Activated T-helper 1 cell treated with Interleukin-2 at 50 U/mL for 16 hours (primary cell): ENCODE measurements at places on chromosomes 16 and 17.

DNA sequence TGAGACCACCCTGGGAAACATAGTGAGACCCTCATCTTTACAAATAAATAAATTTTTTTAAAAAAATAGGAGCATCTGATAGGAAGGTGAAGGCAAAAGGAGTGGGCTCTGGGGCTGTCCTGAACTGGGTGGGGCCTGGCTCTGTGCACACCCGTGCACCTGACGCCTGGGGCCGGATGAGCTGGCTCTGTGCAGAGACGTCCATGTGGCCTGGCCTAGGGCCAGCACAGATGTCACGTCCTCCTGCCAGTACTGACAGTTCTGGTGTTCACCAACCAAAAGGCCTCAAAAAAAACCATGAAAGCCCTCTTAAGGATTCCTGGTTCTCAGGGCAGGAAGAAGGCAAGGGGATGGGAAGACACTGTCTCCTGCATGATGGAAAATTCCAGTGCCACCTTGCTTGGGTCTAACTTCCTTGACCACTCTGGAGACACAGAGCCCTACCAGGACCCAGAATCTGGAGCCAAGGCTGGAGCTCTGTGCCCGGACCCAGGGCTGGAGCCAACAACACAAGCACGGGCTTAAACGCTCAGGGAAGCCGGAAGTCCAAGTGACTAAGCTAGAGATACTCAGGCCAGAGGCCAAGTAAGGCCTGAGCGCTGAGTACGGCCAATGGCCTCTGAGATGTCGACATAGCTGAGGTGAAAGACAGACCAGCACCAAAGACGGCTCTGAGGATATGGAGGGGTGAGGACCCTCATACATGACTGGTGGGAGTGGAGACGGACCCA, 32.9 kb downstream of the COPRS start:
- DNase-seq: no peak

DNA sequence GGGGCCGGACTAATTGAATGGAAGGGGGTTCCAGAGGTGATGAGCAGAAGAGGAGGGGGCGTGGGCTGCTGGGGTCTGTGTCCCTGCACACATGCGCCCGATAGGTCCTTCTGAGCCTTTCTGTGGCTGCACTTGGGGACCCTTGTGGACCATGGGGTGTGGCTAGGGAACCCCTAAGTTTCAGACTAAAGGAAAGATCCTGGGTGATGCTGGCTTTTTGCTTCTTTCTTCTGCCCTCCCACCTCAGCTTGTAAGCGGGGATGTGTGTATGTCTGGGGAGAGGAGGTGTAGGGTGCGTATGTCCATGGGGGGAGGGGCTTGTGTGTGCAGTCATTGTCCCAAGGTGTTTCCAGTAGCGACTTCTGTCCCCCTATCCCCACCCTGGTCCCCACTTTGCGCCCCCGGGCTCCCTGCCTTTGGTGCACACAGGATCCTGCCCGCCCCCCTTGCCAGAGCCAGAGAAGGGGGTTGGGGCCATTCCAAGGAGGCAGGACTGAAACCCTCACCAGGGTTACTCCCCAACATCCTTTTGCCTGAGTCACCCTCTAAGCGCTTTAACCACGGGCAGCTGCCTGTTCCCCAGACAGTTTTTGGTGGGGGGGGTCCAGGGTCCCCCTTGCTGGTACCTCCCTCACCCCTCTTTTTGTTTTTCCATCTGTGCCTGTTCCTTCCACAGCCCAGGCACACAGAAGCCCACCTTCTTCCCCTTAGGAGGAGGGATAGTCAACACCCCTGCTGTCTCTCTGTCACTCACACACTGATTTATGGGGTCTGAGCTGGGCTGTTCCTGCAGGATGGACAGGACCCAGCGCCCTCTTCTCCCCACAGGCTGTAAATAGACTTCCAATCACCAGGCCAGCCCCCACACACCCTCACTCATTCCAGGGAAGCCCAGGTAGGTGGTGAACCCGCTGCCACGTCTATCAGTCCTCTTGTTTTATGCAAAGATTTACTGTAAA, 83.2 kb downstream of the ARHGAP23 start:
- no peak for DNase-seq

DNA sequence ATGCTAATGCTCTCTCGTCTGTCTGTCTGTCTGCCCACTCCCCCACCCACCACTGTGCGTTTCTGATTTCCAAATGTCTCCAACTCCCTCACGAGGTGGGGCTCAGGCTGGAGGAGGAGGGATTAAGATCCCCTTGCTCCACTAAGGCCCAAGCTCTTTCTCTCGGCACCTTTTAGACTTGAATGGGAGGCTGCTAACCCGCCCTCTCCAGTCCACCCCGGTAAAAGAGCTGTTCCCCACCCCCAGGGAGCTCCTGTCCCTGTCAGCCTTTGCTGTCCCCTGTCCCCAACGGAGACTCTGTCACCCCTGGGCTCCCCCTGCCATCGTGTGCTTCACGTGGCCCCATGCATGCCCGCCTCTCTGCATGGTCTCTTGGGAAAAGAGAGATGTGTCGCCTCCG, 68.5 kb upstream of the PLCG2 start:
- DNase-seq: no peak

GRCh38 chr16:87003414-87003755, 313.8 kb downstream of the C16orf95 start:
- no peak for DNase-seq

DNA sequence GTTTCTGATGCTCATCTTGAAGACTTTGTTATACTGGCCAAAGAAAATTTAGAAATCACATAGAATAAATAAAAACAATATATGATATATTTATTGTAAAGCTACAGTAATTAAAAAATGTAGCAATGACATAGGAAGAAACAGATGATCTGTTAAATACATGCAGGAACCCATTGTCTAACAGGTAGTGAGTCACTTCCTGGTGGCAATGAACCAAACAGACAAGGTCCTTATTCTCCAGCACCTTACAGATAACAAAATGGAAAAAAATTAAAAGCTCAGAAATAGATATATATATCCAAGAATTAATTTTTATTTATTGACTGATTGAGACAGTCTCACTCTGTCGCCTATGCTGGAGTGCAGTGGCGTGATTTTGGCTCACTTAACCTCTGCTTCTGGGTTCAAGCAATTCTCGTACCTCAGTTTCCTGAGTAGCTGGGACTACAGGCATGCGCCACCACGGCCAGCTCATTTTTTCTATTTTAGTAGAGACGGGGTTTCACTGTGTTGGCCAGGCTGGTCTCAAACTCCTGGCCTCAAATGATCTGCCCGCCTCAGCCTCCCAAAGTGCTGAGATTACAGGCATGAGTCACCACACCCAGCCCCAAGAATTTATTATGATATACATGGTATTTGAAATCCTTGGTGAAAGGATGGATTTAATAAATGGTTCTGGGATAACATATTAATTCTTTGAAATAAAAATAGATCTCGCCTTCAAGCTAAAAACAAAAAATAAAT, 7.5 kb downstream of the NETO2 start:
- no peak for DNase-seq

DNA sequence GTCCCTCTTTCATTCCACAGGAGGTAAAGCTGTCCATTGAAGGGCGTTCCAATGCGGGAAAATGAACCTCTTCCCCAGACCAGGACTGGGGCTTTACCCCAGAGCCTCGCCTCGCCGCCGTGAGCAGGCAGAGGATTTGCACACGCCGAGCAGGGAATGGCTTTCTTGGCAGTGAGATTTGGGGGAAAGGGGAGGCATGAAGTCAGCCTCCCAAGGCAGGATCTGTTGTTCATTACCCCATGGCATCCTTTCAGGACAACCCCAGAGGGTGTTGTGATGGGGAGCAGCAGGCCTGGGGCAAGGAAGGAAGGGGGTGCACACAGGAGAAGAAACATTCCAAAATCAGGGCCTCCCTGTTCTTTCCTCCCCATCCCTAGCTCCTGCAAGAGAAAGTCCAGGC, 6.0 kb downstream of the ATXN1L start:
- DNase-seq: no peak

- DNase-seq: no peak
Measured at GRCh38 chr17:77869665-77870132, 88.8 kb upstream of the TNRC6C start.

- DNase-seq: no peak
Measured at GRCh38 chr16:19540241-19540970, 15.1 kb upstream of the VPS35L start.

DNA sequence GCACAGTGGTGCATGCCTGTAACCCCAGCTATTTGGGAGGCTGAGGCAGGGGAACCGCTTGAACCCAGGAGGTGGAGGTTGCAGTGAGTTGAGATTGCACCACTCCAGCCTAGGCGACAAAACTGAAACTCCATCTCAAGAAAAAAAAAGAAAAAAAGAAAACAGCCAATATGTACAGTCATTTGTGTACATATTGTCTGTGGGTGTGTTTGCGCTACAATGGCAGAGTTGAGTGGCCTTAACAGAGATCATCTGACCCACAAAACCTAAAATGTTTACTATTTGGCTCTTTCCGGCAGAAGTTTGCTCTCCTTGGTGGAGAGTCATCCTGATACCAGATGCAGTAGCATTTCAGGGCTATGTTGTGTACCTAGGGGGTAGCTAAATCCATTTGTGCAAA, 57.9 kb downstream of the ARSG start:
- no peak for DNase-seq

- DNase-seq: no peak
Measured at GRCh38 chr17:1438593-1439083, 17.4 kb downstream of the CRK start.

- DNase-seq: no peak
Measured at GRCh38 chr16:20940871-20941635, 40.5 kb downstream of the LYRM1 start.

GRCh38 chr17:69579961-69580677, 165.6 kb downstream of the MAP2K6 start:
- DNase-seq: no peak

DNA sequence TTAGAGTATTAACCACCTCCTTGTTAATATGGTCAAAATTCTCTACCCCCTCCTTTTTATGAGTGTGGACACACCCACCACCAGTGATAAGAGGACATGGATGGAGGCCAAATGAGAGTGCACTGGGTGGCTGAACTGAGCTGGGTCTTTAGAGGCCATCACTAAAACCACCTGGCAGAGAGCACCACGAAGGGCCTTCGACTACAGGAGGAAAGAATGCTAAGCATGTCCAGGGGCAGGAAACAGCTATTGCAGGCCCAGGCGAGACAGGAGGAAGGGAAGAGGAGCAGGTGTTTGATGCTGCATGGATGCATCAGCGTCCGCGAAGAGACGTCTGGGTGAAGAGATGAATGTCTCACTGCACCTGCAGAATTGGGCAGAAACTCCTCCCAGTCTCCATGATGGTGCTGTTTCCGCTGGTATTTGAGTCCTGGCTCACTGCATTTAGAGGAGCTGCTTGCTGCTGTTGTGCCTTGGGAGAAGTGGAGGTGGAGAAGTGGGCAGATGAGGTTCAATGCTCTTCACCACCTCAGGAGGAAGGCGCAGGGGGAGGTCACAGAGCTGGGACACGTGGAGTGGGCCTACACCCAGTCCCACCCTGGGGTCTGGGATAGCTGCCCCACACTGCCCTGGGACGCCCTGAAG, 33.2 kb downstream of the SPHK1 start:
- no peak for DNase-seq

- DNase-seq: no peak
Measured at GRCh38 chr16:71537643-71538042, 11.4 kb downstream of the CHST4 start.

GRCh38 chr17:75827308-75828075, 16.7 kb downstream of the UNC13D start:
- peak; percentile 52 for DNase-seq

DNA sequence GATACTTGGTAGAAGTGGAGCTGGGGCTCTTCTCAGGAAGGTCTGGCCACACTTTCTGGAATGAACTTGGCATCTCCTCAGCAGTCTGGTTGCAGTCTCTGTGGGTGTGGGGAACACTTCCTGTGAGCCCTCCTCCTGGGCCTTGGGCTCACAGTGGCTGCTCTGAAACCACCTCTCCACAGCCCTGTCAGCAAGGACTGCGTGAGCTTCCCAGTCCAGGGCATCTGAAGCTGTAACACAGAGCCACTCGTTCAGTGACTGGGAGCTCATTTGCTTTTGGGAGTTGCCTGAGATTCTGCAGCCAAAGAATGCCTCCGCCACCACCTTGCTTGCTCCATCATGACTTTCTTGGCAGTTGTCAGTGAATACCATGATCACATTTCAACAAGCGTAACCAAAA, 60.0 kb downstream of the CLEC16A start:
- no peak for DNase-seq

DNA sequence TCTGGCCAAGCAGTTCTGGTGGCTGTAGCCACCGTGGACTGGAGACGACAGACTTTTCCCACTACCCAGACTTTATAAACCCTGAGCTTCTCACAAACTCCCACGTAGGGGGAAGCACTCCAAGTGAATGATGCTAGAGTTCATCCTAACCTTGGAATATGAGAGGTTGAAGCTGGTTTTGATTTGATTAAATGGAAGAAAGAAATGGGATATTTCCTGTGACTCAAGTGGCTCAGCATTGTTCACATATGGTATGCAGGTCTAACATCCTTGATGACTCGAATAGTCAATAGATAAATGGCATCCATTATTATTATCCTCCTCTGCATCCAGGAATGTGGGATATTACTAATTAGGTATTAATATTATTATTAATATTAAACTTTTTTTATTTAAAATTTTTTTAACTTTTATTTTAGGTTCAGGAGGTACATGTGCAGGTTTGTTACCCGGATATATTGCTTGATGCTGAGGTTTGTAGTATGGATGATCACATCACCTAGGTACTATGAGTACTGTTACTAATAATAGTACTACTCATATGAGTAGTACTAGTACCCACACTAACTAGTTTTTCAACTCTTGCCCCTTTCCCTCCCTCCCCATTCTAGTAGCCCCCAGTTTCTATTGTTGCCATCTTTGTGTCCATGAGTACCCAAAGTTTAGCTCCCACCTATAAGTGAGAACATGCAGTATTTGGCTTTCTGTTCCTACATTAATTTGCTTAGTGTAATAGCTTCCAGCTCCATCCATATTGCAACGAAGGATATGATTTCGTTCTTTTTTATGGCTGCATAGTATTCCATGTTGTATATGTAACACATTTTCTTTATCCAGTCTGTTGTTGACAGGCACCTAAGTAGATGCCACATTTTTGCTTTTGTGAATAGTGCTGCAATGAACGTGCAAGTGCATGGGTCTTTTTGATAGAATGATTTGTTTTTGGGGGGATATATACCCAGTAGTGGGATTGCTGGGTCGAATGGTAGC, 22.9 kb downstream of the PIK3R6 start:
- DNase-seq: no peak

DNA sequence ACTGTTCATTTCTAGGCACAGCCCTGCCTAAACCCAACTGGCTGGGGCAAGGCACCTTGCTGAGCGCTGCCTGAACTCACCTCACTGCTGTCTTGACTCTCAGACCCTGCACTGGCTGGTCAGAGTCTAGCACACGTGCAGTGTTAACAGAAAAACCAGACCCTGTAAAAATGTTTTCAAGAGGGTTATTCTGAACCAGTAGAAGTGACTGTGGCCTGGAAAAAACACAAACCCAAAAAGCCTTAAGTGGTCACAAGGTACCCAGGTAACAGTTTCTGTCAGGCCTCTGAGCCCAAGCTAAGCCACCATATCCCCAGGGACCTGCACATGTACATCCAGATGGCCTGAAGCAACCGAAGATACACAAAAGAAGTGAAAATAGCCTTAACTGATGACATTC, 6.1 kb upstream of the EIF4A3 start:
- DNase-seq: no peak

GRCh38 chr16:27431773-27432532, 30.0 kb downstream of the IL21R start:
- no peak for DNase-seq
